ENCODE measurements at places on chromosomes 5 and 9.

DNA sequence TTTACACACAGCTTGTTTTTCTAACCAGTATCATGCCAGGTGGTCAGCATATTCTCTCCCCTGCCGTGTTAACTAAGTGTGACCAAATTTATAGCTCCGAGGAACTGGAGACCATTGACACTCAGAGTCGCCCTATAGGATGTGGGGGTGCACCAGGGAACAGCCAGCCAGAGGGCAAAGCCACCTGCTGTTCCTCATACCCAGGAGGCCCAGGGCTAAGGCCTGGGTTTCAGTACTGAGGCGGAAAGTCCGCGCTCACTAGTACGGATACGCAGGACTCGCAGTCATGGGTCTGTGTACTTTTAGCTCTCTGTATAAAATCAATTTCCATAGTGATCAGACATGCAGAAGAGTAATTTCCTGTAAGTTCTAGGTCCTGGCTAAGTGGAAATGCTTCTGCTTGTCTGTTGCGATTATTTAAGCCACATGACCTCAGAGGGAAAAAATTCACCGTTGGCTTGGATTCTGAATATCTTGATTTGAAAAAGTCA is 247.0 kb downstream of the AOPEP start:
- no peak for DNase-seq

- no peak for DNase-seq
Measured at GRCh38 chr5:30690931-30691330, 502.6 kb upstream of the CDH6 start.

DNA sequence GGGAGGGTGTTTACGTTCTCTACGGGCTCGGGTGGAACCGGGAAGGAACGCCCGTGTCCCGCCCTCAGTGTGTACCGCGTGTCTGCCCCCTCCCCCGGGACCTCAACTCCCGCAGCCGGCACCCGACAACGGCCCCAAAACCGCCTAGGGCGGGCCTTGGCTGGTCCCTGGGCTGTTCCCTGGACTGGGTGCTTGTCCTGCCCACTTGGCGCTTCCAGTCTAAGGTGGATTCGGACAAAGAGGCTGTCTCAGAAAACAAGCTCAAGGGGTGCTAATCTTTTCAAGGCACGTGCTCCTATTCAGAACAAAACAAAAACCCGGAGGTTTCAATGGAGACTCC is 379 bp upstream of the CLK4 start:
- DNase-seq, result no peak

DNA sequence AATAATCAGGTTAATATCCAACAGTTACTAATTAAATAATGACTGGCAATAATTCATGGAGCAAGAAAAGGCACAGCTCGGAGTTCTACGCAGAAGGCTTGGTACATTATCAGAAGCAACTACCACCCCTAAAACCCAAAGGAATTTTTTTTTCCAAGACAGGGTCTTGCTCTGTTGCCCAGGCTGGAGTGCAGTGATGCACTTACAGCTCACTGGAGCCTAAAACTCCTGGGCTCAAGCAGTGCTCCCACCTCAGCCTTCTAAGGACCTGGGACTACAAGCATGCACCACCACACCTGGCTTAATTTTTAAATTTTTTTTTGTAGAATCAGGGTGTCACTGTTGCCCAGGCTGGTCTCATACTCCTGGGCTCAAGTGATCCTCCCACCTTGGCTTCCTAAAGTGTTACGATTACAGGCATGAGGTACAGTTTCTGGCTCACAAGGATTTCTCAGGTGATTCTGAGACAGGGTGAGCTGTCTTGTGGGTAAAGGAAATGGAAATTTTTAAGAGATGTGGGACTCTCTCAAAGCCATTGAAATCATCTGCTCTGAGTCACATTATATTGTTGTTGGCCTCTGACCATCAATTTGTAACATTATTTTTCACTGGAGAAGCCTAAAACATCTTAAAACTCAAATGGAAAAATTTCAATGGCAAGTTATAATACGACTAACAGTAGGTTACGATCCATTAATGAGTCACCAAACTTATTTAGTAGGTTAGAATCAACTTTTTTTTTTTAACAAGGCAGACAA is 19.7 kb upstream of the HSDL2 start:
- DNase-seq, result no peak

GRCh38 chr5:132434416-132435286 is 55.9 kb downstream of the IRF1 start:
- no peak for DNase-seq

DNA sequence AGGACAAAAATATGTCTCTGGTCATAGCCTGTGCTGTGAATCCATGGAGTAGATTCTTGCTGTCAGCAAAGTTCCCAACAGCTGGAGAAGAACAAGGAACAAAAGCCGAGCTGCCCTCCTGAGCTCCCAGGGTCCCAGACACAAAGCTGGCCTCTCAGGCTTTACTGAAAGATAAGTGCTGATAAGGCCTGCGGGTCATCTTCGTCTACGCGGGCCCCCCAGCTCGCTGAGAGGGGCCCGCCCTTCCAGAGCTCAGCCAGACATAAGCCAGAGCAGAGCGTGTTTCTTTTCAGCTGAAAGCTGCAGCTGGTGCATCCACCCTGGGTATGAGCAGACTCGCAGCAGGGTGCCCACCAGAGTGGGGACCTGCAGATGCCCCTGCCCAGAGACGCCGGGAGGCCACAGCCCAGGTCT is 84.7 kb downstream of the HSD17B3 start:
- no peak for DNase-seq

DNA sequence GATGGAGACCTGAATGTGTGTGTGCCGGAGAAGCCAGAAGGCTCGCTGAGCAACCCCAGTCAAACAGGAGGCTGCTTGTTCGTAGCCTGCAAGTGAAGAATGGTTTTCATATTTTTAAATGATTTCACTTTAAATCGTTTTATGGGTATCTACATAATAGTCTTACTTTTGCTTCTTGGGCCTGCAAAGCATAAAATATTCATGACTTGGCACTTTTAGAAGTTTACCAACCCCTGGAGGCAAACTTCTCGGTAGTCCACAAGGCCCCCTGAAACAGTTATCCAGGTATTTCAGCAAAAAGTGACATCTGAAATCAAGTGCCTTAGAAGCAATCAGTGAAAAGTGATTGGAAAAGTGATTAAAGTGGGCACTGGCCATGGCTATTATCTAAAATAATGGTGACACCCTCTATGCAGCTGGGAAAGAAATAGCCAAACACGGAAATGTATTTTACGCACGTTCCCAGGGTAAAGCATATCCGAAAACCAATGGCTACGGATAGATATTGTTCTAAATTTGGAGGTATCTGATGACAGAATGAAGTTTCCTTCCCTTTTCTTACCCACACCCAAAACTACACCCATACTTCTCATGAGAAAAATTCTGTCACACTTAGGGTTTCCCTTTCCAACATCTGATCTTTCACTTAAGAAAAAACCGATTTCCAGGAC is 39.0 kb downstream of the RAPGEF1 start:
- DNase-seq, result no peak

DNA sequence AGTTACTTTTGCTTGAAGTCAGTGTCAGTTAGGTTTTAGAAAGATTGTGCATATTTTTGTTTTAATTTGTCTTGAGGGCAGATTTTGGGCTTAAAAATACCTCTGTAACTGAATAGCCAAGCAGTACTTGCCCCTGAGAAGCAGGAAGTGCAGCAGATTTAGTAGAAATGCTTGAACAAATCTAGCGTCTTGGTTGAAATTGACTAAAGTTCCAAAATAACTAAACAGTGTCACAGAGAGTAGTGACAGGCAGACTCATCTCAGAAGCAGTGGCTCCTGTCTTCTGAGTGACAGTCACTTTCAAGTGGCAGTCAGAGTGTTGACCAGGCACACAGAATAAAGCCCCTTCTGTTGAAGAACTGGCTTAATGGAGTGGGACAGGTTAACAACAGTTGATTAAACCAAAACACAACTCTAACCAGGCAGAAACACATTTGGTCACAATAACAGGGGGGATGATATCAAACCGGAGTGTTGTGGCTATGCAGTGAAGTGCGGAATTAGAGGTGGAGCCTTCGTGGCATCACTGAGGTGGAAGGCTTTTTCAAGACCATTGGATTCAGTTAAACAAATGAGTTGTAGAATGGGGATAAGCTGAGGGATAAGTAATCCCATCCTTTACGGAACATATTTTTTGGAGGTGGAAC is 29.1 kb downstream of the TRIO start:
- DNase-seq, result no peak

DNA sequence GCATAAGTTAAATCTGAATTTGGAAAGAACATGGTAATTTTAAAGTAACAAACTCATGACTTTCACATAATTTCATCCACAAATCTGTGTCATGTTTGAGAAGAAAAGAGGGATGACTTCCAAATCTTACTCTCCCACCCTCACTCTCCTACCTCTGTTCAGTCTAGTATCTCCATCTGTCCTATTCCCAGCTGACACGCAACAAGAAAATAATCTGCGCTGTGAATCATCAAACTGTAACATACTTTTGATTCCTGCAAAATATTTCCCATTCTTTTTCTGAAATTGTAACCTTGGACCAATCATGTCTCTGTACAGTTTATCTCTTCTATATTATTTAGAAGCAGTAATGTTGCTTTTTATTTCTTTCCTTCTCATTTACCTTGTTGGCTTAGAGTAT is 91.4 kb downstream of the SLC12A2 start:
- DNase-seq, result no peak

GRCh38 chr5:153552886-153553285 is 62.4 kb downstream of the GRIA1 start:
- DNase-seq, result no peak

- peak; percentile 68 for DNase-seq
Measured at GRCh38 chr5:159209438-159210209, at the start of gene RNF145. RNF145 (minus strand) TSS chr5:159209553; CDS start chr5:159203617, 5,936 bp downstream.

- DNase-seq, result no peak
Measured at GRCh38 chr9:78567693-78568092, 270.8 kb downstream of the PSAT1 start.

DNA sequence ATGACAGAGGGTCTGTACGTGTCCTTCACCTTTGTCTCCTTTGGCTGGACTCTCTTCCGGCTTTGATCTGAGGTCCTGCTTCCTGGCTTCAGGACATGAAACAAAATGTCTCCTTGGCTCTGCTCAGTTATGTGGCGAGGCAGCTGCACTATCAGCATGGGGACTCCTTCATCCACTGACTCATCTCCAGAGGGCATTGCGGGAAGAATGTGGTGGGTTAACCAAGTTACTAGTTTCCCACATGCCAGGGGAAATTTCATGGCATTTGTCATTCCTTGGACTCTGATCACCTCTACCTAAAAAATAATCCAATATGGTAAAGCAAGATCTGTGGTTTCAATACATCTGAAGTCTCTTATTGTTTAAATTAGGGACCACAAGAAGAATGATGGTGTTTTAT is 259.7 kb downstream of the MED10 start:
- no peak for DNase-seq

GRCh38 chr9:123302348-123303214 is 34.2 kb upstream of the STRBP start:
- DNase-seq, result no peak

GRCh38 chr9:77455312-77455927 is 192.7 kb downstream of the GNA14 start:
- DNase-seq, result peak; percentile 56

GRCh38 chr9:107102011-107102410 is 181.1 kb upstream of the RAD23B start:
- no peak for DNase-seq

DNA sequence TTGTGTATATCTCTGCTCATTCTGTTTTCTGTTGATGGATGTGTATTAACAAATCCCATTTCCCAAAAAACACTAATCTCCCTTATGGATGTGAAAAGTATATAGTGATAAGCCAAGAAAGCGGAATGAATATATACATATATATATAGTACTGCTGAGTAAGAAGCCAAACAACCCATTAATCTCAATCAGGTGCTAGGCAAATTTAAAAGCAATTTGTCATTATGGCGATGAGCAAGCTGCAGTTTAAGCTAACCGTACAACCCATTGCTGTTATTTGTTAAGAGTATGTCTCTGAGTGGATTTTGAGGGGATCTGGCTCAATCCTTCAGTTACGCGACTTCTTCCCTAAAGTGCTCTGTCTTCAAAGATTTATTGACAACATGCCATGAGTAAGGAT is 640.4 kb upstream of the ARRDC3 start:
- no peak for DNase-seq

DNA sequence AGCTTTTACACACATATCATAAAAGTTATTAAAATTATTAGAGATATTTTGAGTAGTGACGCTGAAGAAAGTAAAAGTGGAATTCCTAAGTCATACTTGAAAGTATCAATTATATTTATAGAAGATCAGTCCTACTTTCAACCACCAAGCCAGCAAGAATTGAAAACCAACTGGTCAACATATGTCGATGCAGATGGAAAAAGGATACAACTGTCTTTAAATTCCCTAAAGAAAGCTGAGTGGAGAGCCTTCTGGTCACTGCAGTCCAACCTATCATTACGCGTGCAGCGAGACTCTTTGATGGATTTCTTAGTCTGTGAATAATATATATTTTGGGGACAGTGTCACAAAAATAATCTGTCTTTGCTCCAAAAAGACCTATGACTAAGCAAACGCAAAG is 15.3 kb downstream of the MEF2C start:
- no peak for DNase-seq

GRCh38 chr9:106035806-106036205 is 341.5 kb downstream of the TMEM38B start:
- no peak for DNase-seq

DNA sequence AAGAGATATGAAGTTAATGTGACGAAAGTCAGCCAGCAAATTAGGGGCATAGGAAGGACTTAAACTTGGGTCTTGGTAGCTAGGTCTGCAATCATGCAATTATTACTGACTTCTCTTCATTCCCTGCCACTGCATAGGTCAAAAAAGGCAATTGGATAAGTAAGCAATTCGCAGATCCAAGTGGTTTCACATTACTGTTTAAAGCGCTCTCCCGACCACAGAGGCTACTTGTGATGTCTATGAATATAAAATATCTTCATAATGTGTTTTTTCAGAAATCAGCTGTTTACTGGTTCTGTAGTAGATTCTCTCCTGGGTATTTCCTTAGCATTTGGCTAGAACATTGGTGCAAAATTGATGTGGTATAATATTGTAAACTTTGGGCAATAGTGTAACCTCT is 174.7 kb upstream of the PTGER4 start:
- DNase-seq, result no peak

DNA sequence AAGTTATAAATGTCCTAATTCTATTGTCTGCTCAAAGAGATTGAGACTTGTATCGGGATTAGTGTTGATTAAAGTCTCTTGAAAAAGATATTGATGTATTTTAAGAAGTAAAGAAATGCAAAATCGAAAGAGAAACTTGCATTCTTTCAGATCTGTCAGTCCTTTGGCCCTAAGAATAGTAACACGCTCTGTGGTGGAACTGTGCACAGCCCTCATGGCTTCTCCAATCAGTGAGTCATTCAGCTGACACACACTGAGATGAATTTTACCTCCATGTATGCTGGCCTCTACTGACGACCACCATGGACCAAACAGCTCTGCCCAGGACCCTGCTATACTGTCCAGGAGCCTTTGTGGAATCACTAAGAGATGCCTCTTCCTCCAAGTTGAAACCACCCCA is 232.4 kb downstream of the ESM1 start:
- DNase-seq, result no peak

DNA sequence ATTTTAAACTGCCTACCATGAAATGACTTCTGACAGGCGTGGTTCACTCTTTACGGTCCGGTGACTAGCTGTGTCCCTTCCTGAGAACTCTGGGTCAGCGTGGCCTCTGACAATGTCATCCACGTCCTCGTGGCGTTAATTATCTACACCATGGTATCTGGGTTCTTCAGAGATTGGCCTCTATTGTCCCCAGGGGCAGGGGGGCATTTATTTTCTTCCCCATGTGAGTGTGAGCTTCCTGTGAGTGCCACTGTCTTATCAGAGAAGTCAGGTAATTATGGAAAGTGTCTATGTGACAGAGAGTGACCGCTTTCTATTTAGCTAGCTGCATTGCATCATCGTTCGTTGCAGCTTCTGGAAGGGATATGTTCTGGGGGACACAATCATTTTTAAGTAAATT is 77.2 kb downstream of the FBXL7 start:
- DNase-seq, result no peak

GRCh38 chr5:81080809-81081460 is 120.8 kb downstream of the RASGRF2 start:
- no peak for DNase-seq

Measured in HCT116 (cell line).